ENCODE measurements at places on chromosomes 5 and 9.

- no peak for DNase-seq
These were observed 74.4 kb downstream of the SLC28A3 start for GRCh38 chr9:84266087-84266561.

GRCh38 chr9:136927343-136928271 lies 16.9 kb downstream of the FBXW5 start:
- no peak for DNase-seq

GRCh38 chr5:31781772-31782171 lies 142.8 kb downstream of the PDZD2 start:
- no peak for DNase-seq

GRCh38 chr9:16138561-16139491 lies 586.0 kb downstream of the CCDC171 start:
- no peak for DNase-seq

DNA sequence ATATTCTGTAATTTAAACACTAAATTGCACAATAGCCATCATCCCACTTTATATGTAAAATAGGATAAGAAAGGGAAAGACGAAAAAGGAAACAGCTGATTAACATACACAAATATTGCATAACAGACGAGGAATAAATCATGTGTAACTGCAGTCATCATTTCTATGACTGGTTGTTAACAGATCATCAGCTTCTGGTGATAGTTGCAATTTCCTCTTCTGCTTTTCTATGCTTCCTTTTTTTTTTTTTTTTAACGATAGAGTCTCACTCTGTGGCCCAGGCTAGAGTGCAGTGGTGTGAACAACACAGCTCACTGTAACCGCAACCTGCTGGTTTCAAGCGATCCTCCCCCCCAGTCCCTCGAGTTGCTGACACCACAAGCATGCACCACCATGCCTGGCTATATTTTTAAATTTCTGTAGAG lies 22.5 kb upstream of the JAKMIP2 start:
- DNase-seq = no peak

All from H54 (cell line).